Activated CD4-positive, alpha-beta T cell treated with anti-CD3 and anti-CD28 coated beads for 36 hours (primary cell): ENCODE measurements at places on chromosomes 3 and 15. TPM values are rescaled to one million over a fixed set of nuclear protein-coding genes. Genes with fewer than 3 reads are reported as not detected.

GRCh38 chr3:3133500-3133899 is 6.8 kb downstream of the TRNT1 start:
- DNase-seq: no peak

DNA sequence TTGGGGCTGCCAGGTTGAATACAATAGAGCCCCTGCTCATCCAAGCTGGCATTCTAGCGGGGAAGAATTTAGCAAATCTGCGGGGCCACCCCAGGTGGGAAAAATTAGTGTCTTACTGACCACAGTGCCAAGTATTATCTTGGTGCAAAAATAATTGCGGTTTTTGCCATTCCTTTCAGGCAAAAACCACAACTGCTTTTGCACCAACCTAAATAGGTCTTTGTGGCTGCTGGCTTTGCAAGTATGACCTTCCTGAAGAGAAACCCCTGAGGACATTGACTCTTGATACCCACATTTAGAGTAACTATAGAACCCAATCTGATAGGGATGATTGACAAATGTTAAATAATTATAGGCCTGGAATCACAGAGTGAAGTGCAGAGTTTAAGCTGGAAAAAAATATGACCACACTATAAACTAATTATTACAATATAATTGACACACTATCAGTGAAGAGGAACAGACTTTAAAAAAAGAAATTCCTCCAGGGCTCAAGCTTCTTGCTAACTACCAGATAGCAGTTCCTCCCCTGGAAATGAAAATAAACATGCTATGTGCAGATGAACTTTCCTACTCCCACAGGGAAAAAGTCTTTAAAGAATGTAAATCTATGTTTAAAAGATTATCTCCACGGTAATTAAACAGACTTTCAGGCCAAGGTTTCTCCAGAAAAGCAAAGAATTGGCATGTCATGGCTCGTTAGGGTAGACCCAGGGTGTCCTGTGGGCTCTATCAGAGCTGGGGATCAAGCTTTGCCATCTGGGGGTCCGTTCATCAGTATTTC is 34.4 kb downstream of the CA12 start:
- DNase-seq: no peak

DNA sequence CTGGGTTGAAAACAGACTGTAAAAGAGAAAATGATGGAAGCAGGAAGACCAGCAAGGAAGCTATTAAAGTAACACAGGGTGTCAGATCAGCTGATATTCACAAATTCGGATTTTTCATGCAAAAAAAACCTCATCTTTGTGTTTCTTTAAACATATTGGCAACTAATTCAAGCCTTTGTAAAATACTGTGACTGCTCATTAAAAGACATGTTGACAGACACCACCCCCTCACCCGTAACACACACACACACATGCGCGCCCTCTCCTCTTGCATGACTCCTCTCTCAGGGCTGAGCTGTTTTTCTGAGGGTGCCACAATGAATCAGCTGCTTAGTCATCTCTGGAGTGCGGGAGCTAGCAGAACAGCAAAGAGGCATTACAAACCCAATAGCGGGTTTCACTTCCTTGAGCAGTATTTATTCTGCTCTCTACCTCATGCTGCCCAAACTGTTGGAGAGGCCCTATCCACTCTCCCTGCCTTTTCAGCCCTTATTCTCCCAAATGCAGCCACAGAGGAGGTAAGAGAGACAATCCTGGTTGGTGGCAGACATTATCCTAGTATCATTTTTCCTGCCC is 35.8 kb upstream of the CCDC80 start:
- peak; percentile 94 for DNase-seq

DNA sequence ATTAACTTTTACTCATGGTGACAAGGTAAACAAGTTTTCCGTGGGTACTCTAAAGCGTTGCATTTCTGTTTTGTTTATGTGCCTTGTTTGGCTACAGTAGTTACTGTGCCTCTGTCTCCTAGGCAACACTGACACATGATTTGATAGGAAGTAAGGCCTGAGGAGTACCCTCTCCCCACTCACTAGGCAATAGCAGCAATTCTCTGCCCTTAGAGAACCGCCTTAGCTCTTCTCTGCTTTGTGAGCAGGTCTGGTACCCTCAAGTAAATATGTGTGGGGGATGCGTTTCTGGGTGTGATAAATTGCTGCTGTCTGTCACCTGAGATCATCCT is at the start of gene IL5RA:
Gene IL5RA, minus strand, starts transcription at position 76 of the 332 bp plus-strand sequence. CDS start 5,390 bp downstream, outside the sequence.
- no peak for DNase-seq

DNA sequence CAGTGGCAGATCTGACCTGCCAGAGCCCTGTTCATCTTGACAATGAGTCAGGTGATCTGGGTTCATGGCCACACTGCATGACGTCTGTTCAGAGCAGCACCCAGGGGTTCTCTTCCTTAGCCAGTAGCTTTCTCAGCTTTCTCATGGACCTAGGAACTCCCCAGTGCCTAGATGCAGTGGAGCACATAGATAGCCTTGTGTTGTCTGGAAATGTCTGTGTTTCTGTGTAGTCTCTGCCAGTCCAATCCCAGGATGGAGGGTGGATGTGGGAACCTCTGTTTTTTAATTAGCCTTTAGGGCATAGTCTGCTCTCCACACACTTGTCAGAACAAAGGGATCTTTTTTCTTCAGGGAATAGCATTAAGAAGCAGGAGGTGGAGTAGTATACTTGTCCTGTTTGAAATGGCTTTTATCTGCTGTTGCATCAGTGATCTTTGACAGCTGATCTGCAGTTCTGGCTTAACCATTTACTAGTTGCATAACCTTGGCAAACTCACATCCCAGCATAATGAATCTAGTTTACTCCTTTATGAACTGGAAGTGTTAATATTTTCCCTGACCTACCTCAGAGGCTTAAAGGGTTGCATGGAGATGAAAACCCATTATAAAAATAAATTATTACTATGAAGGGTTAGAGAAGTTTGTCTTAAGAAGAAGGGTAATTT is 16.1 kb upstream of the CACNA1D start:
- no peak for DNase-seq

DNA sequence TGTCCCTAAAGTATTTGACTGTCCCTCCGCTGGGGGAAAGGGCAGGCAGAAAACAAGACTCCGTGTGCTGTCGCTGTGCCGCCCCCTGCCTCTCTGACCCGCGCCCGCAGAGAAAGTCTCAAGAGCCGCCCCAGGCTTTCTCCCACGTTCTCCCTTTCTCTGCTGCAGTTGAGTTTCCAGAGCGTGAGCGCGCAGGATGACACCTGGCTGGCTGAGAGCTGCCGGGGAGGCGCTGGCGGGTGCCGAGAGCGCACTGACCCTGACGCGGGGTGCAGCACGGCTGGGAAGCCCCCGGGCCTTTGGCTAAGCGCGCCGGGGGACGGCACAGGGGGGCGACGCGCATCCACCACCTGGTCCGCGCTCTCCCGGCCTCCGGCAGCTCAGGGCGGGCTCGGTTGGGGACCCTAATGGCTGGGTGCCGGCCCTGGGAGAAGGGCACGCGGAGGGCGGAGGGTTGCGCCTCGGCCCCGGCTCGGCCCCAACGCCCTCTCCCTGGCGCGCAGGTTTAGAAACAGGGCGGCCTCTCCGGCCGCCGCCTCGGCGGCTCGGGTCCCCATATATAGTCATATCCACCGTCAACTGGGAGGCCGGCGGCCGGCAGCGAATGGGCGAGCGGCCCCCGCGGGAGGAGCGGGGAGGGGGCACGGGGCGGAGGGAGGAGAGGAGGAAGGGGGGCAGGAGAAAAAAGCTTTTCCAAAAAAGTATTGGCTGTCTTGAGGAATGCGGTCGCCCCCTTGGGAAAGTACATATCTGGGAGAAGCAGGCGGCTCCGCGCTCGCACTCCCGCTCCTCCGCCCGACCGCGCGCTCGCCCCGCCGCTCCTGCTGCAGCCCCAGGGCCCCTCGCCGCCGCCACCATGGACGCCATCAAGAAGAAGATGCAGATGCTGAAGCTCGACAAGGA is at the start of gene TPM1:
Gene TPM1, plus strand, starts transcription at position 774 of the 903 bp plus-strand sequence. Its CDS starts 83 bp downstream, at position 857.
- DNase-seq: peak; percentile 36

DNA sequence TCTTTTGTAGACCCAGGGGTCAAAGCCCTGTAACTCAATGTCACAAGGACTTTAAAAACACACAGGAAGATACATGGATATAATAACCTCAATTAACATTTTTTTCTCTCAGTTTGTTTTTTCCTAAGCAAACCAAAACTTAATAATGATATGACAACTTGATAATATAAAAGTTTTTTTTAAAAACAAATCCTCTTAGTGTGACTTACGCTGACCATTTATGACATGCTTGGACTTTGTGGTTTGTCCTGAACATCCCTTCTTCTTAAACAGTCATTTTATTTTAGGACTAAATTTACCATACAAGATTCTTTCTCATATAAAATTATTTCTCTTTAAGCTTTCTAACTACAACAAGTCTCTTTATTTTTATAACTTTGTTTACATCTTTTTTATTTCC is 25.4 kb upstream of the FAM3D start:
- DNase-seq: no peak

GRCh38 chr3:189238071-189238470 is 66.3 kb downstream of the TPRG1 start:
- DNase-seq: no peak

- no peak for DNase-seq
These were observed 216.4 kb downstream of the TCF12 start for GRCh38 chr15:57134851-57135250.

DNA sequence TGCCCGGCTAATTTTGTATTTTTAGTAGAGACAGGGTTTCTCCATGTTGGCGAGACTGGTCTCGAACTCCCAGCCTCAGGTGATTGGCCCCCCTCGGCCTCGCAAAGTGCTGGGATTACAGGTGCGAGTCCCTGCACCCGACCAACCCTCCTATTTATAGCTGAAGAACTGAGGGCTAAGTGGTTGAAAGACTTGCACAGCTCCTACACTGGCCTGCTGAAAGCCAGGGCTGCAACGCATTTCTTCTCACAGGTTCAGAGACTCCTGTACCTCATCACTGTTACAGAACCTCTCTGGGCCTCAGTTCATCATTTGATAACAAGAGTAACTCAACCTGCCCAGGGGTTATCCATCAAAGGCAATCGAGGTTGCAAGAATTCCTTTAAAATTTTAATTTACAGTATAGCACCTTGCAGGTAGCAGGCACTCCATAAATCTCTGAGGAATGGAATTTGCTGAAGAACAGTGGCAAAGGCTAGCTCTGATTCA is 626.5 kb upstream of the TBL1XR1 start:
- DNase-seq: no peak

- no peak for DNase-seq
These were observed 461 bp upstream of the FNDC3B start for GRCh38 chr3:172038798-172039435.

Gene PLA1A
- not detected for total RNA-seq

Gene THPO
- not detected for total RNA-seq

Gene TRIM42
- total RNA-seq: not detected

Gene GOLGA6B
- not detected for total RNA-seq

Gene USP50
- not detected for total RNA-seq
